ENCODE measurements at places on chromosomes 1 and 21. TPM values are rescaled to one million over a fixed set of nuclear protein-coding genes. Genes with fewer than 3 reads are reported as not detected.
A peak's percentile ranks its signal among the peaks of the same experiment; 100 is the strongest.

DNA sequence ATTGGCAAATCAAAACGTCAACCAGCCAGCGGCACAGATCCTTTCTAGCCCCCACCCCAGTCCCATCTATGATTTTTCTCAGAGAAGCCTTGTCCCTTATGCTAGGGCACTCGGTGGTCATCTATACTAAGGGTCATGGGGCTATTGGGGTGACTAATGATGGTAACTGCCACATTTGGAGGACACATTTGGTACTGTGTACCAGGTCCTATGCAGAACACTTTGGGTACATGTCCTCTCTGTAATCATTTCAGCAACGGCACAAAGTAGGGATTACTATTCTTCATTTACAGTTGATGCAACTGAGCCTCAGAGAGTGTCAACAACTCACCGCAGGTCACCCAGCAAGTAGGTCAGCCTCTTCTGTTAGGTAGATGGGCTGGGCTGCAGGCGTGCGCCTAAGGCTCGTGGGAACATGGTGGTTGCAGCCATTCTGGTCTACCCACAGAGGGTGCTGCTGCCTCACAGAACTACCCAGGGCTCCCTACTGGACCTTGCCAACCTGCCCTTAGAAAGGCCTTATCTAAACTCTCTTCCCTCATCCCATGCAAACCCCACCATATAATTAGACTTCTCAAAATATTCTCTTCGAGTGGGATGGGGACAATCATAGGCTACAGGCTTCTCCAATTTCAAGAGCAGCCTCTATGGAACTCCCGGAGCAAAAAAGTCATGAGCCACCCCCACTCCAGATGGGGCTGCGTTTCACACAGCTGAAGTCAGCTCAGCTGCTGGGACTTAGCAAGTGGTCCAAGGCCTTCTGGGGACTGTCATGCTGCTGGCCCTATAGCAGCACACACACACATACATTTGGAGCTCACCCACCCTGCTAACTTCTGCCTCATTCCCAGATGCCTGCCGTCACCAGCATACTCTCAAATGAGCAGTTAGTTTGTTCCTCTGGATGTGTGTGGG is 5.8 kb upstream of the SDHB start:
- H3K4me1 ChIP-seq: peaks cover 5% of the 10 kb centered on the region
- H3K36me3 ChIP-seq: no peaks in the 10 kb centered on the region
- no peak overlapping the region for H3K27ac ChIP-seq

GRCh38 chr1:1959840-1960479 is 40.9 kb upstream of the TMEM52 start:
- DNase-seq: no peak
- H3K4me1 ChIP-seq: no peaks in the 10 kb centered on the region
- H3K36me3 ChIP-seq: no peaks in the 10 kb centered on the region
- no peak overlapping the region for H3K4me3 ChIP-seq
- H3K27me3 ChIP-seq: peaks cover 35% of the 10 kb centered on the region

GRCh38 chr1:200891774-200892157 is 2.9 kb upstream of the INAVA start:
- H3K36me3 ChIP-seq: no peaks in the 10 kb centered on the region
- no peak for DNase-seq
- H3K27ac ChIP-seq: peak overlapping the region; percentile 58
- H3K4me1 ChIP-seq: peaks cover 46% of the 10 kb centered on the region

DNA sequence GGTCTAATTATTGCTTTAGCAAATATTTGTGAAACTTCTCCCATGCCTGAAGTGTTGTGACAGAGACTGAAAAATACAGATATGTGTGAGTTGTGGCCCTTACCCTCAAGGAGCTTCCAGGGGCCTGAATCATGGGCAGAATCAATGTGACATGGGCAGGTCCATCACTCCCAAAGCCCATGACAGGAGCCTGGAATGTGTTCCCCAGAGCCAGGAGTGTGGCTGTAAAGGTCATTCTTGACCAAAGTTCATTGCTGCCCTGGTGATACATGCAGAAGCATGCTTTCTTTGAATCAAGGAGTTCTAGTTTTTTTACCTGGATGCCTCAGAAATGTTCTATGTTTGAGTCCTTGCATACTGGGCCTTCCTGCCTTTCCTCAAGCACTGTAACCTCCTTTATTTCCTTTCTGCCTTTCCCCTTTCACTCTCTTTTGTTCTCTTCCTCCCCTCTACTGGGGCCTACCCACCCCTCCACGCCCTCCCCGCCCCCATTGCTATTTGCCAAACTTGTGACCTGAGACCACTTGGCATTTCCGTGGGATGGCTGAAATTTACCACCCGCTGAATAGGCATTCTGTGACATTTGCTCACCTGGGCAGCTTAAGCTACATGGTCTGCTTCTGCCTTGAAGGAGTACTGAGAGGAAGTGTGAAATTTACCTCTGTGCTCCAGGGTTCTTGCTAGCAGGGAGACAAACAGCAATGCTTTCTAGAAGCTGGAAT is 19.7 kb downstream of the PBX1 start:
- H3K36me3 ChIP-seq: peaks cover 7% of the 10 kb centered on the region
- DNase-seq: no peak
- H3K4me3 ChIP-seq: no peak overlapping the region
- H3K4me1 ChIP-seq: peaks cover 42% of the 10 kb centered on the region
- no peak overlapping the region for H3K27ac ChIP-seq

DNA sequence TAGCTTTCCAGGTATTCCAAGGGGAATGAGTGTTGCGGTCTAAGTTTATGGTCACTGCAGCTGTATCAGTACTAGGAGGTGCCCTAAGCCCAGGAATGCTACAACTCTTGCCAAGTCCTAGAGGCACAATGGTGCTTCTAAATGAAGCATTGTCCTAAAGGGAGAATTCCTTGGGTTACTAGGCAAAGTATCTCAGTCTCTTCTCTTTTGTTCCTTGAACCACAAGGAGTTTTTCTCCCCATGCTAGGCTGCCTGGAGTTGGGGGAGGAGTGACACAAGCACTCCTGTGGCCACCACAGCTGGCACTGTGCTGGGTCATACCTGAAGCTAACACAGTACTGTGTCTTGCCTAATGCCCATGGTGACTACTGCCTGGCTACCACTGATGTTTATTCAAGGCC is 50.7 kb downstream of the KMO start:
- no peaks in the 10 kb centered on the region for H3K36me3 ChIP-seq
- no peaks in the 10 kb centered on the region for H3K4me1 ChIP-seq
- H3K27me3 ChIP-seq: no peaks in the 10 kb centered on the region
- DNase-seq: no peak

DNA sequence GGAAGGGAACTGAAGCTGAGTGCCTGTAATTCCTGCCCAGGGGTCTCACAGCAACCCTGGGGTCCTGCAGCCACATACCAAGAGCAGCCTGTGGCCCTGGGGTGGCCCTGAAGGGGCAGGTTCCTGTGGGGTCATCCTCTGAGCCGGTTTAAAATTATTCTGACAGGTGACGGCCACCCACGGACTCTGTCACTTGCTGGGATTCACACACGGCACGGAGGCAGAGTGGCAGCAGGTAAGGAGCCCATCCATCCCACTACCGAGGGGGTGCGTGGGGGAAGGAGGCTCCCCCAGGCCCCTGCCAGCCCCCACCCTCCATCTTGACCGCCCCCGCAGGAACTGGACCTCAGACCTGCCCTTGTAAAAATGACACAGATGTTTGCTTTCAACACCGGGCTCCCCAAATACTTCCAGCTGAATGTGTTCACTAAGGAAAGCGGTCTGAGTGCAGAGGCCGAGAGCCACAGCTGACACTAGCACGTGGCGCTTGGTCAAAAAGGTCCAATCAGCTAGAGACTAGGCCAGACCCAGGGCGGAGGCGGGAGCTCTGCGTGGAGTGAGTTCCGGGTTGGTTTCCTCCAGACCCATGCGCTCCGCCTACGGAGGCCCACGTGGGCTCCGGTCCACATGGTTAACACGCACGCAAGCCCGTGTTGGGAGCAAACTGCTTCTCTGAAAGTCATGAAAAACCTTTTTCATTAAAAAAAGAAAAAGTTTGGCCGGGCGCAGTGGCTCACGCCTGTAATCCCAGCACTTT is 10.0 kb downstream of the YBEY start:
- H3K27me3 ChIP-seq: no peaks in the 10 kb centered on the region
- peak overlapping the region; percentile 74 for H3K27ac ChIP-seq
- DNase-seq: no peak
- no peak overlapping the region for H3K4me3 ChIP-seq

- H3K4me3 ChIP-seq: no peak overlapping the region
- H3K36me3 ChIP-seq: no peaks in the 10 kb centered on the region
- no peak overlapping the region for H3K27ac ChIP-seq
- no peak for DNase-seq
Measured at GRCh38 chr1:111963985-111964738, 25.3 kb downstream of the KCND3 start.

- H3K4me1 ChIP-seq: peaks cover 16% of the 10 kb centered on the region
- no peaks in the 10 kb centered on the region for H3K27me3 ChIP-seq
- no peak overlapping the region for H3K4me3 ChIP-seq
- no peak for DNase-seq
- H3K27ac ChIP-seq: no peak overlapping the region
- peaks cover 20% of the 10 kb centered on the region for H3K36me3 ChIP-seq
Measured at GRCh38 chr1:9250411-9251381, 16.1 kb downstream of the H6PD start.

GRCh38 chr1:245363461-245364200 is 208.8 kb downstream of the KIF26B start:
- H3K4me3 ChIP-seq: no peak overlapping the region
- H3K36me3 ChIP-seq: peaks cover 4% of the 10 kb centered on the region
- no peaks in the 10 kb centered on the region for H3K27me3 ChIP-seq
- no peak overlapping the region for H3K27ac ChIP-seq

DNA sequence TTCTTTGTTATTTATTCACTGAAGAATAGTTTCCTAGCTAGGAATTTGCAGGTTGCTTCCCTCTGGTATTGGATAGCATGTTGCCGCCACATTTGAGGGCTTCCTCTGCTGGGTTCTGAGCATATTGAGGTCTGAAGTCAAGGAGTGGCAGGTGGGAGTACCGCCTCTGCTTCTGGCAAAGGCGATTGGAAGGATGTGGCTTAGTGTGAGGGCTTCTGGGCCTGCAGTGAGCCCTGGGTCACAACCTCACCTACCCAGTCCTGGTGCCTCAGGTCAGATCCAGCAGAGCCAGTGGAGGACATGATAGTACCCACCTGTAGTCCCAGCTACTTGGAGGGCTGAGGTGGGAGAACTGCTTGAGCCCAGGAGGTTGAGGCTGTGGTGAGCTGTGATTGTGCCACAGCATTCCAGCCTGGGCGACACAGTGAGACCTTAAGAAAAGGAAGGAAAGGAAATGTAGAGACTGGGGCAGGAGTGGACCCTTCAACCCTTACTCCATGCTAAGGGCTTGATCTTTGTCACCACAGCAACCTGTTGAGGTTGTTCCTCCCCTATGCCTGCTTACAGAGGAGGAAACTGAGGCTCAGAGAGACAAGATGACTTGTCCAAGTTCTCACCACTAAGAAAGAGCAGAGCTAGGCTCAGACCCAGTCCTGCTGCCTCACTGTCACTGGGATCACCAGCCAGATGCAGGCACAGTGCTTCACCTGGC is 22.8 kb downstream of the A3GALT2 start:
- H3K27ac ChIP-seq: no peak overlapping the region
- H3K36me3 ChIP-seq: peaks cover 50% of the 10 kb centered on the region
- no peak overlapping the region for H3K4me3 ChIP-seq
- no peaks in the 10 kb centered on the region for H3K27me3 ChIP-seq
- DNase-seq: no peak
- peaks cover 14% of the 10 kb centered on the region for H3K4me1 ChIP-seq

DNA sequence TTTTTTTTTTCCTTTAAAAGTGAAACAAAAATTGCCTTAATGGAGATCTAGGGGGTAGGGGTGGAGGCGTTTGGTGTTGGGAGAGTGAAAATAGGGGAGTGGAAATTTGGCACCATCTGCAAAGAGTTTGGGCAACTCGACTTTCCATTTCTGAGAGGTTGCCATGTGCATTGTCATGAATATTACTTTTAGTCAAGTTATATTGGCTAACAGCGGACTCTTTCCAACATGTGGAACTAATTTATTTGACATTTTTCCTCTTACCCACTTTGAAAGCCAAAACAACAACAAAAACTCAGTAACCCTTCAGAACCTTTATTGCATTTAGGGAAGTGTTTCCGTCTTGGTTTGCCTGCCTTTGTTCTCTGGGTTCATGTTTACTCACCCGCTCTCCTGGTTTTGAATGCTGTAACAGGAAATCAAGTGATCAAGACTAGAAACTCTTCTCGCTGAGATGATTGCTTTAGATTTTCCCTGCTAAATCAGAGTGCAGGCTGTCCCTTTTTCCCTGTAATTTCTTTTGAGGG is 70.4 kb downstream of the CACHD1 start:
- H3K4me3 ChIP-seq: peak overlapping the region; percentile 36
- H3K36me3 ChIP-seq: no peaks in the 10 kb centered on the region
- DNase-seq: no peak
- H3K4me1 ChIP-seq: peaks cover 46% of the 10 kb centered on the region
- no peaks in the 10 kb centered on the region for H3K27me3 ChIP-seq
- H3K27ac ChIP-seq: peak overlapping the region; percentile 86

DNA sequence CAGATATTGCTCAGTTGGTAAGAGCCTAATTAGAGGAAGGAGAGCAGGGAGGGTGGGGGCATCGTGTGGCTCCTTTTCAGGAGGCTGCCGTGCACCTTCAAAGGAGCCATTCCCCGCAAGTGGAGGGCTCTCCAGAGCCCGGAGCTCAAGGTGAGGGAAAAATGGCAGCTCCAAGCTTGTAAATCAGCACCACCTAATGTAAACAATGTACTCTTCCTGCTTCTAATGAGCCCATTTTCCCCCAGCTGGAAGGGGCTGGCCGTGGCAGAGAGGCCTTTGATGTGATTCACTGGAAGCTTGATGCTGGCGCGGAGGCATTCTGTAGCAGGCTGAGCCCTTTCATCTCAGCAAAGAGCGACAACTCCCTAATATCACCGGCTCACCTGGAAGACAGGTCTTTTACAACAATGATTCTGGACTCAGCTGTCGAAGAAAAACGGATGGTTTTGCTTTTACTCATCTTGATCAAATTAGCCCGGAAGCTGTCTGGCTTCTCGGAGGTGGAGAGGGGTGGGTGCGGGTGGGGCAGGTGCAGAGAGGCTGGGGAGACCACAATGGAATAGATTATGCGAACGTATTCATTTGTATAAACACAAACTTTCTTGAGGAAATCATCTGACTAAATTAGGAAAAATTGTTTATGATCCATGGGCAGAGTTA is 112.5 kb downstream of the RRAGC start:
- no peaks in the 10 kb centered on the region for H3K36me3 ChIP-seq
- peaks cover 14% of the 10 kb centered on the region for H3K4me1 ChIP-seq
- no peak overlapping the region for H3K4me3 ChIP-seq
- peaks cover 10% of the 10 kb centered on the region for H3K27me3 ChIP-seq
- no peak overlapping the region for H3K27ac ChIP-seq

DNA sequence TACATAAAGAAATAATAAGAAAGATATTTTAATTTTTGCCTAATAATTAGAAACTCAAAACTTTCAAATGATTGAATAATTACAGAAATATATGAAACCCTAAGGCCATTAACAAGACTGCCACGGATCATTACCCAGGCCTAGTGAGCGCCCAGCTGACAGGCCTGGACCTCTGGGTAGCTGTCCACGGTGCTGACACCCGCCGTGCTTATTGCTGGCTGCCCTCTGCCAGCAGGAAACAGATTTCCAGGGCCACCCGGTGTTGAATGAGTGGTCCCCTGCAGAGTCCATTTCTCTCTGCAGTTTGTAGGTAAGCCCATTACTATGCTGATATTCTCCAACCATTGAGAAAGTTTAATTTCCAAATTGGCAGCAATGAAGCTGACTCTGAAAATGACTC is 254.4 kb upstream of the GJB5 start:
- H3K36me3 ChIP-seq: no peaks in the 10 kb centered on the region
- H3K27ac ChIP-seq: no peak overlapping the region
- H3K4me1 ChIP-seq: no peaks in the 10 kb centered on the region
- no peak for DNase-seq
- no peaks in the 10 kb centered on the region for H3K27me3 ChIP-seq
- H3K4me3 ChIP-seq: no peak overlapping the region

The AMY2A gene
- total RNA-seq: not detected

The CORT gene
- total RNA-seq: 0.68 TPM

The SLAMF6 gene
- not detected for total RNA-seq

The KRTAP26-1 gene
- not detected for total RNA-seq

The TNFRSF9 gene
- not detected for total RNA-seq

The LHX8 gene
- total RNA-seq: not detected

The MAGOH gene
- 37.7 TPM for total RNA-seq

The CRNN gene
- total RNA-seq: not detected

The KIF2C gene
- 7.7 TPM for total RNA-seq
